ENCODE measurements at places on chromosomes 11 and 22.

- no peak for DNase-seq
Measured at GRCh38 chr11:81967242-81967641, 766.4 kb downstream of the FAM181B start.

DNA sequence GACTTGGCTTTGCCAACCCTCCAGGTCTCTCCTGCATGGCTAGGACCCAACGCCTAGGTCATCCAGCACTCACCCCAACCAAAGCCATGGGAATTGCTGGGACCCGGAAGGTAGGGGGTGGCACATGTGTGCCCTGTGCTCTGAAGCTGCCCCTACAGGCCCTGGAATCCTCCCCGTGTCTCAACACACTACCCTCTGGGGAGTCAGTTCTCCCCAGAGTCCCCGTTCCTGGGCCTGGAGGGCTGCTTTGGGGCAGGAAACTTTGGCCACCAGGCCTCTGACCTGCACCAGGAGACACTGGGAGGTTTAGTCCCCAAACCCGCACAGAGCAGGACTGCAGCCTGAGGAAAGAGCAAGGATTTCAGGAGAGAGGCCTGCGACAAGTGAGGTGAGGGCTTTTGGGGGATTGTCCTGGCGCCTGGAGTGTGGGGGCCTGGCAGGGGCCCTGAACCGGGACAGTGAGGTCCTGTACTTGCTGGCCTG, 495 bp upstream of the IFITM1 start:
- DNase-seq: no peak

GRCh38 chr22:43532301-43533155, 120.7 kb downstream of the MPPED1 start:
- DNase-seq: no peak

DNA sequence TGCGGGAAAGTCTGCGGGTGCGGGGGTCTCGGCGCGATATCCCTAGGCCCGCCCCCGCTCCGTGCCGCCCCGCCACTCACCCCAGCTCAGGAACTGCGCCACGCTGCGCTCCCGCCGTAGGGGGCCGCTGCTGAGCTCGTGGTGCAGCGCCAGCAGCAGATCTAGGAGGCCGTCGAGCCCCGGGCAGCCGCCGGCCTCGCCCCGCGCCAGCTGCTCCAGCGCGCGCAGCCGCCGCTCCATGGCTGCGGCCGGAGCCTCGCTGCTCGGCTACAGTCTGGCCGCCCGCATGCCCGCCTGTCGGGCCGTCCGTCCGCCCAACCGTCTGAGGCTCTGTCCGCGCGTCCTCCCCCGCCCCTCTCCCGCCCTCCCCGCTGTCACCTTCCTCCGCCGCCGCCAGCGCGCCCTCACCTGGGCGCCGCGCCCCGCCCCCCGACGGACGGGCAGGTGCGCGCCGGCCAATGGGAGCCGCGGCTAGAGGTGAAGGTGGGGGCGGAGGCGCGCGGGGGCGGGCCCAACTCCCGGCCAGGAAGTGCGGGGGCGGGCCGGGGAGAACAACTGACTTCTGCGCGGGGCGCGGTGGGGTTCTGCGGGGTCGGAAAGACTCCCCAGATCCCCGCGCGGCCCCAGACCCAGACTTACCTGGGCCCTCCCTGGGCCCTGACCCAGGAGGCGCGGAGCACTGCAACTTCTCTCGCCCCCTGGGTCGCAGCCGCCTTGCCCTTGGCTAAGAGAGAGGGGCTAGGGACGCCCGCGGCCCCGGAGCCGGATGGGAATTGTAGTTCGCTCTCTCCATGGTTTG, at the start of gene CDC42BPG:
Gene CDC42BPG (minus strand): TSS at position 324 of the 799 bp plus-strand sequence. CDS start 84 bp downstream, at position 240.
- peak; percentile 58 for DNase-seq

DNA sequence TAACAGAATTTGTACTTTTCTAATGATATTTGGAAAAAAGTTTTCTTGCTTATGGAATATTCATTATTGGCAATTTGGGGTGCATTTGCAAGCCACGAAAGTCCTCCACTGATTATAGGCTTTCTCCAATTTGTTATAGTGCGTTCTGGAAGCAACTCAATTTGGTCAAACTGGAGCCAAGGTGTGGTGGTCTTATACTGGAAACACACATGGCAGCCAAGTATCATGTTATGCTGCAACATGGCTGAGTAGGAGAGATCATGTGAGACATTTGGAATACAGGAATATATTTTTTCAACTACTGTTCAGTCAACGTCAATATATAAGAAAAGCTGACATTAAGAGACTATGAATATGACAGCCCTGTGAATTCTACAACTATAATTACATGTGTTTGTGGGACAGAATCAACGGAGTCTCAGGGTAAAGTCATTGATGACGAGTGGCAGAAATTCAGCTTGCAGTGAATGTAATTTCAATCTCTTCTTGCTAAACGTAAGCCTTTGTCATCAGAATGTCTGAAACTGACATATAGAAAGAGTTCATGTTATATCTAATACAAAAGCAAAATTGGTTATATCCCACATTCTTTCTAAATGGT, 83.8 kb upstream of the FIBIN start:
- DNase-seq: no peak

GRCh38 chr22:18997925-18998315, 61.8 kb upstream of the PRODH start:
- no peak for DNase-seq

DNA sequence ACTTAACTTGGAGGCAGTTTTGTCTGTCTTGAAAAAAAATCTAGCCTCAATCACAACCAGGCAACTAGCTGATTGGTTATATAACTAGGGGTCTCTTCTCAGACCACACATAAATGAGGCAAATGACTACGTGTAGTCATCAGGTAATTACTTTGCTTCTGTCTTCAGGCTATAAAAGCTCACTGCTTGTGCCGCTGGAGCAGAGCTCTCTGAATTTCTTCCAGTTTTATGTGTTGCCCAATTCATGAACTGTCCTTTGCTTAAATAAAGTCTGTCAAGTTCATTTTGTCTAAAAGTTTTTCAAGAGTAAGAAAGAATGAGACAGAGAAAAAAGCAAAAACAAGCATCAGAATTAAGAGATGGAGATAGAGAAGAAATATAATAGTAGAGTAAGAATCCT, 93.4 kb downstream of the MUC15 start:
- no peak for DNase-seq

DNA sequence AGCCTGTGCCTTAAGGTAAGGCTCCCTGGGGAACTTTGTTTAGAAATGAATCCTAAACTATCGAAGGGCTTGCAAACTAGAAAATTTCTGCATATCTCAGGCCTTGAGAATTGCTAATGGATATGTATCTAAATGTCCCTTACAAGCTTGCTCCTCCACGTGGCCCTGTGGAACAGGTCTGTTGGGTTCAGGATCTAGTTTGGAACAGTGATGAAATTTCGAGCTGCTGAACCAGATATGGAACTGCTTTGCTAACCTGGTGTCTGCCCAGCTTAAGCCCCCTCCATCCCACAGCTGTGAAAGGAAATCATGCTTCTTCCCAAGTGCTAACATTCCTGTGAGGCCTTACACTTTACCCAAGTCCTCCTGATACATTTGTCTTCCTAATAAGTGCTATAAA, 11.6 kb downstream of the SREBF2 start:
- DNase-seq: no peak

GRCh38 chr11:117502015-117502778, 174.5 kb downstream of the CEP164 start:
- no peak for DNase-seq

DNA sequence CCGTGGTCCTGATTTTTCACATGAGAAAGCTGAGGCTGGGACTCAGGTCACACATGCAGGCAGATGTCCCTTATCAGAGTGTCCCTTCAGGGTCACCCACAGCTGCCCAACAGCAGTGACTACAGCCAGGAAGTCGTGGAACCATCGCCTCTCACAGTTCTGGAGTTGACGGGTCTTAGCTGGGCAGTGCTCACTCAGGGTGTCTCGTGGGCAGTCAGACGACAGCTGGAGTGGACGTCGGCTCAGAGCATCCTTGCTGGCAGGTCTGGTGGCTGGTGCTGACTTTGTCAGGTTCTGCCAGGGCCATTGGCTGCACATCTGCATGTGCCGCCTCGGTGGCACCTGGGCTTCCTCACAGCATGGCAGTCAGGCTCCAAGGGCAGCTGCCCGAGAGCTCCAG, 35.6 kb upstream of the TH start:
- DNase-seq: no peak

- no peak for DNase-seq
Measured at GRCh38 chr11:69817265-69818230, 1.7 kb downstream of the FGF3 start.

- no peak for DNase-seq
Measured at GRCh38 chr11:106456647-106457046, 379.2 kb downstream of the AASDHPPT start.

GRCh38 chr22:43946384-43946667, 8.9 kb upstream of the SAMM50 start:
- DNase-seq: no peak

- DNase-seq: no peak
Measured at GRCh38 chr22:20945578-20945934, 21.5 kb upstream of the AIFM3 start.

GRCh38 chr22:44404341-44405020, 91.7 kb upstream of the SHISAL1 start:
- DNase-seq: no peak

GRCh38 chr11:68650801-68651200, 33.5 kb upstream of the GAL start:
- no peak for DNase-seq

GRCh38 chr11:133541021-133541719, 8.9 kb upstream of the OPCML start:
- no peak for DNase-seq

DNA sequence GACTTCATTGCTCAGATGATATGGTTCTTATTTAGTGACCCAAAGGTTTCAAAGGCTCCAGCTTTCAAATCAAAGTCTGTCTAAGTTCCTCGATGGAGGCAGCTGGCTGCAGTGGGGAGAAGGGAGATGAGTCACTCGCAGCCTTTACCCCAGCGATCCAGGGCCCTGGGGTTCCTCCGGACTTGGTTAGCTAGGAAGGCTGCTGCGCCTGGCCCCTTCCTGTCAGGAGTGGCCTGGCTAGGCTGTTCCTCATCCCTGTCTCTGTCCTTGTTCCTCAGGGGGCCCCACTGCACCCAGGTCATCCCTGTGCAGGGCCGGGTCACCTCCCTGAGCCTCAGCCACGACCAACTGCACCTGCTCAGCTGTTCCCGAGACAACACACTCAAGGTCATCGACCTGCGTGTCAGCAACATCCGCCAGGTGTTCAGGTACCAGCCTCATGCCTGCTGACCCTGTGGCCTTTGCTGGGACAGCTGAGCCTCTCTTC, 13.9 kb downstream of the ATG16L2 start:
- no peak for DNase-seq

DNA sequence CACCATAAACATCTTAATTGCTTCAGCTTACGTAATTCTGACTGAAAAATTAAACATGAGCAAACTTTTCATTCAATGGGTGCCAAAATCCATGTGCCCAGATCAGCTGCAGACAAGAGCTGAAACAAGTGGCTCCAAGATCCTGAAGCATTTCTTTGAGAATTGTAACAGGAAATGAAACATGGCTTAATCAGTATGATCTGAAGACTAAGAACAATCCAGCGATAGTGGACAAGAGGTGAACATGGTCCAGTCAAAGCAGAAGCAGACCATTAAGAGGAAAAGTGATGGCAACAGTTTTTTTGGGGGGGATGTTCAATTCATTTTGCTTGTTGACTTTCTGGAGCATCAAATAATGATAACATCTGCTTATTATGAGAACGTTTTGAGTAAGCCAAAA, 1964.5 kb upstream of the RAG2 start:
- DNase-seq: no peak

- DNase-seq: no peak
Measured at GRCh38 chr11:79062814-79063762, 377.7 kb downstream of the TENM4 start.

GRCh38 chr11:63527667-63528066, 8.9 kb upstream of the PLAAT4 start:
- no peak for DNase-seq

GRCh38 chr22:30833322-30833721, 135.3 kb downstream of the MORC2 start:
- no peak for DNase-seq

DNA sequence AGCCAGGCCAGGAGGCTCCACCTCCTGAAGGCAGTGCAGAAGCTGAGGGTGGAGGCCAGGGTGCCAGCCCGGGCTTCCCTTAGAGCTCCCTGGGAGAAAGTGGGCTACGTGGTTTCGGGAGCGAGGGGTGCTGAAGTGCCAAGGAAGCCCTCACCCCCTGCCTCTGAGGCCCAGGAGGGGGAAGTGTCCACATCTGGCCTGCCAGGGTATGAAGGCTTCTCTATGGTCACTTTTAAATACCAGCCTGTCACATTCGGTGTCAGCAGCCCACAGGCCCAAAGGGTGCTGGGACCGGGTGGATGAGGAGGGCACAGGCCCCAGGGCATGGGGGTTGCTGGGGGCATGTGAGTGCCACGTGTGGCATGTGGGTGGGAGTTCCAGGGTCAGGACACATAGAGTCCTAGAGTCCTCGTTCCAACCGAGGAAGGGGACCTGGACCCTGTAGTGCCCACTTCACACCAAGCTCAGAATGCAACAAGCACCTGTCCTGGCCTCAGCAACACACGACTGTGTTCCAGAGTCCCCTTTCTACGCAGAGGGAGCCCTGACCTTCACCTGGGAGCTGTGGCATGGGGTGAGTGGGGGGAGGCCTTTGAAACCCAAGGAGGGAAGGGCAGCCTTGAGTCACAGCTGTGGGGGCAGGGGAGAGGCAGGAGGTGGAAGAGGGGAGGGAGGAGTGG, 1.7 kb downstream of the SHISA8 start:
- no peak for DNase-seq

- DNase-seq: no peak
Measured at GRCh38 chr11:9315078-9315688, 790 bp upstream of the TMEM41B start.

GRCh38 chr11:117722082-117722481, 74.9 kb downstream of the DSCAML1 start:
- DNase-seq: no peak

DNA sequence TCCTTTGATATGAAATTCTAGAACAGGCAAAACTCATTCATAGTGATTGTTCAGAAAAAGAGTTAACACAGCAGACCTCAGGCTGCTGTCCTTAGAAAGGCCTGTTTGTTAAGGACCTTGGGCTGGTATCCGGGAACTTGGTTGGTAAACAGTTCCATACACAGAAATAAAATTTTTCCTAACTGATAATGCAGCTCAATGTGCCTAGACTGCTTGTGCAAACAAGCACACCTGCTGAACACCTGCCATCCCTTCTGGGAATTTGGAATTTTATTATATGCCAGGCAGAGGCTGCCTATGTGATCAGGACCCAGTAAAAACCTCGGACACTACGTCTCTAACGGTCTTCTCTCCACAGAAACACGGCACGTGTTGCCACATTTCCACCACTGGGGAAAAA, 11.5 kb downstream of the THAP12 start:
- no peak for DNase-seq

- no peak for DNase-seq
Measured at GRCh38 chr11:32312865-32313403, 122.4 kb downstream of the WT1 start.
